ENCODE measurements at places on chromosomes 11 and 22.

GRCh38 chr11:12306830-12307229 is 70.5 kb upstream of the PARVA start:
- DNase-seq, result no peak

- no peak for DNase-seq
Measured at GRCh38 chr11:113926273-113927197, 21.9 kb downstream of the HTR3B start.

DNA sequence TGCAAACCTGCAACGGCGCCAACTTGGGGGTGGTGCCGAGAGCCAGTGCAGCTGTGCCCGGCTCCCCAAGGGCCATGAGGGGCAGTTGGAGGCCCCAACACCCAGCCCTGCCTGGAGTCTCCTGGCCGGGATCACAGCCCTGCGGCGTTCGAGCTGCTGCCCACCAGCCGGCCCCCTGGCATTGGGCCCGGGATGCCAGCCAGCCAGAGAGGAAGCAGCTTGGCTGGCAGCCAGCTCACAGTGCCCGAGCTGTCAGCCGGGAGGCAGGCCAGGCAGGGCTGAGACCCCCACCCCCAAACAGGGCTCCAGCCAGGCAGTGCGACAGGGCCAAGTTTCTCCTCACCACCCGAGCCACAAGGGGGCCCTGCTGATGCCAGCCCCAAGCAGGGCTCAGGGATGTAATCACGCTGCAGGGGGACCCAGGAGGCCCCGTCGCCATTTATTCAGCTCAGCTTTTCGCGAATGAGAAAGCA is 26.0 kb upstream of the TCF20 start:
- DNase-seq, result no peak

DNA sequence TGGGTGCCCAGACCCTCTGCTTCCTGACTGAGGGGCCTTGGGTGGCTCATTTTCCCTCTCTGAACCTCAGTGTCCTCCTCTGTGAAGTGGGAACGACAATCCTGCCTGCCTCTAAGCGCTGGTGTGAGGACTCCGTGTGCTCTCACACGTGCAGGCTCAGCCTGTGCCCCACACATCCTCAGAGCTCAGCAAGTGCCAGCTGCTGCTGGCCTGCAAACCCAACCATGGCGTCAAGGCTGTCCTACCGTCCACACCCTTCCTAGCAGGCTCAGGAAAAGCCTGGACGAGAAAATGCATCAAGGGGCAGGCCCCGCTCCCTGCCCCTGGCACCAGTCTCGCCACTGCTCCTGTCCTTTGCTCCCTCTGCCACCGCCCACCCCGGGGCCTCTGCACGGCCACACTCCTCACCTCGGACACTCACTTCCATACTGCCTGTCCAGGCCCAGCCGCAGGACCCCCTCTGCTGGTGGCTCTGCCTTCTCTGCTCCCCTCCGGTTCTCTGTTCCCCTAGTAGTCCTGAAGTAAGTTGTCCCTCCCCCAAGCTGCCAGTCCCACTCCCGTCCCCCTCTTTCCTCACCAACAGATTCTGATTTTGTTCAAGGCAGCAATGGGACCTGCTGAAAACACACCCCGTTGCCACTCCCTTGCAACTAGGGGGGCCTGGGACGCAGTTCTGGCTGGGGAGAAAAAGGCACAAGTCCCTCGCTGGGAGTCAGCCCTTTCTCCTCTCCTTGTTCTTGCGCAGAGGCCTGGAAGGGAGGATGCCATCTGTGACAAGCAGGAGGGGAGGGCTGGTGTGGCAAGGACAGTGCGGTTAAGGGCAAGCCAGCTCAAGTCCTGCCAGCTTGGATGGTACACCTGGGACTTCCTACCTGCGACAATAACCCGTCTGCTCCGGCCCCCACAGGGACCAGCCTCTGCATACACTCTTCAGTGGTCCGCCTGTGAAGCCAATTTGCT is 62.2 kb downstream of the ARFGAP3 start:
- DNase-seq, result no peak

- no peak for DNase-seq
Measured at GRCh38 chr11:103923451-103923931, 112.9 kb upstream of the DDI1 start.

GRCh38 chr11:58193391-58193790 is 4.5 kb downstream of the OR9Q2 start:
- DNase-seq, result no peak

DNA sequence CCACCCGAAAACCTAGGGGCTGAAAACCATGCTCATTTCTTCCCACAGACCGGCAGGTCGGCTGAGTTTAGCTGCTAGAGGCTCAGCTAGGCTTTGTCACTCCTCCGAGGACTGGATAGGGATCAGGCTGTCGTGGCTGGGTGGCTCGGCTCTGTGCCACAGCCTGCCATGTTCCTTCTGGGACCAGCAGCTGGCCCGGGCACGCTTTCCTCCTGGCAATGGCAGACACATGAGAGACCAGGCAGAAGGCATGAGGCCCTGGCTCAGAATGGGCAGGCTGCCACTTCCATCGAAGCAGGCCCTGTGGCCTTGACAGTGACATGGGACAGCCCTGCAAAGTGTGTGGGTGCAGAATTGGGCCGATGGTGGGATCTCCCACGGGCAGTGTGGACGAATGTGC is 20.9 kb downstream of the PARVG start:
- no peak for DNase-seq

All from IMR-90 (cell line).